ENCODE measurements at places on chromosomes 7 and 10.
A peak's percentile ranks its signal among the peaks of the same experiment; 100 is the strongest.

DNA sequence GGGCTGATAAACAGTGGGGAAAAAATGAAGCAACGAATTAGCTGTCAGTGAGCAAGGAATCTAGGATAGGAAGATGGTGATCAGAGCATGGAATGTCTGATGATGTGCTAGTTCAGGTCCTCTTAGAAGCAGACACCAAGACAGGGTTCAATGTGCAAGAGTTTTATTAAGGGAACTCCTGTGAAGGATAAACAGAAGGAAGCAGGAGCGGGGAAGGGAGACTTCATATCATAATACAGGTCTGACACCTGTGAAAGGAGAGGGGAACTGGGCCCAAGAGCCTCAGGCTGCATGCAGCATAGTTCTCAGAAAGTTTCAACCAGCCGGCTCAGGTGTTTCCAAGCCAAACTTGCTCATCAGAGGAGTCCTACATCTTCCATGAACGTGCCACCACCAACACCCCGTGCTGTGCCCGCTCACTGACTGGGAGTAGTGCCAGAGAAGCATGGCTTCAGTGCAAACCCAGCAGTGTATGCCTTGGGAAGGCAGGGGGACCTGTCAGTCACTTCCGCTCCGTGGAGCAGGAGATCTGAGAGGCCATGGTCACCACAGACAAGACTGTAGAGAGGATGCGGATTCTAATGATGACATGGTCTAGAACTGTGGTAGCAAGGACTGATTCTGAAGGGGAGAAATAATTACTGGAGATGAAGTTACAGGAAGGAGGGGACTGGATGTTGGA is 45.8 kb downstream of the ZNF800 start:
- DNase-seq: no peak

GRCh38 chr7:821688-822087 is 10.6 kb upstream of the SUN1 start:
- DNase-seq: no peak

DNA sequence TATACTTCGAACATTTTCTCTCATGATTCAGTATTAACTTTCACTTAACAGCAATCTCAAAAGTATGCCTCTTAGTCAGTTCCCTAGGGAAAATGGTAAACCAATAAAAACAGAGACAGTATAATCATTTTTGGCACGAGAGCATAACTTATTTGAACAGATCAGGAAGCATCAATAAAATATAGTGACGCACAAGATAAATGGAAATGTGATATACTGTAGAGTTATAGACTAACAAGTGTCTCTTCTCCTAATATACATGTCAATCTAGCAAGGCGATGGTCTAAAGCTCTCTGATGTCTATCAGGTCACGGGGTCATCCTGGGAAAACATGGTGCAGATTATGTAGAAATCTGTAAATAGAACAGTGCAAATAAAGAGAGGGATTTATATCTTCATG is 131.6 kb downstream of the HGF start:
- no peak for DNase-seq

- DNase-seq: peak; percentile 48
Observed at GRCh38 chr10:4127518-4128315, 342.7 kb upstream of the KLF6 start.

- DNase-seq: no peak
Observed at GRCh38 chr10:36182606-36183005, 540.5 kb upstream of the FZD8 start.

DNA sequence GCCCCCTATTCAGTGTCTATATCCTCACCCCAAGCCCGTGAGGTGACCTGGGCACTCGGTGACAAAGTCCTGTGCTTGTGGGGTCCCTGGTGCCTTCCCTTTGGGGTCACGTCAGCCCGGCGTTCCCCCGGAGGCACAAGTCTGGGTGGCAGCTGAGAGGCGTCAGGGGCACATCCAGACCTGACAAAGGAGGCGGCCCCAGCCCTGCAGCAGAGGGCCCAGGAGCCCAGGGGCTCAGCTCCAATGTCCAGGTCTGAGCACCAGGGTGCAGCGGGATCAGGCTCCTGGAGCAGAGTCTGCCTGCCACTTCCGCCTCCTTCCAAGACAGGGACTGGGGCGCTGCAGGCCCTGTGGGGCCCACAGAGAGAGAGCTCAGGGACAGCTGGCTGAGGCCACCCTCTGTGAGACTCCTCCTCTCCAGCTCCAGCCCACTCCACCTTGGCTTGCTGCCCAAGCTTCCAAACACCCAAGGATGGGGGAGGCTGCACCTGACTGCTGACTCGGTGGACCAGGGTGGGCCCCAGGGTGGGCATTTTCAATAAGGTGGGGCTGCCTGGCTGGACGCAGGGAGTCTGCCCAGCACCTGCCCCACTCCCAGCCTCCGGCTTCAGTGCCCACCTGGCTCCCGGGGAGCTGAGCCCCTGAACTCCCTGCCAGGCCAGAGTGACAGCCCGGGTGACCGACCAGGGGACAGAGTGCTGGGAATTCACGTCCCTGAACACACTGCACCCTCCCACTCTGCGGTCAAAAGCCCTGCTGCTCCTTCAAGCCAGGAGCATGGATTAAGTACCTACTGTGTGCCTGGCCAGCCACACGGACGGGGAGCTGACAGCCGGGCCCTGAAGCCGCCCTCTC is 1.0 kb upstream of the KNDC1 start:
- DNase-seq: no peak

GRCh38 chr10:75408911-75409885 is 7.6 kb upstream of the ZNF503 start:
- DNase-seq: peak; percentile 20

GRCh38 chr7:140364819-140365218 is 33.5 kb downstream of the SLC37A3 start:
- DNase-seq: no peak

GRCh38 chr7:66315192-66315591 is 110.1 kb downstream of the TPST1 start:
- DNase-seq: no peak

DNA sequence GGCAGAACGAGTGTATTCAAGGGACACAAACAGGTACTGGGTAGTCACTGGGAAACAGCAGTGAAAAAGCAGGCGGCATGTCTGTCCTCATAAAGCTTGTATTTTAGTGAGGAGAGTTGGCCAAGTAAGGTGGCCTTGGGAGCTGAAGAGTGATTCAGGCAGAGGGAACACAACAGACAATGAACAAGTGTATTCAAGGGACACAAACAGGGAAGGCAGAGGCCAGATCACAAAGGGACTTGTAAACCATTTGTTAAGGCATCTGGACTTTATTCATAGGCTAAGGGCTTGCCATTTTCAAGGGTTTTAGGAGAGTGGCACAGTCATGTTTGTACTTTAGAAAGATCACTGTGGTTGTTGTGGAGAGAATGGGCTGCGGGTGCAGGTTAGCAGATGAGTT is 49.0 kb downstream of the LRMDA start:
- DNase-seq: no peak

- DNase-seq: no peak
Observed at GRCh38 chr10:93186653-93187052, 113.0 kb downstream of the CYP26A1 start.

- DNase-seq: no peak
Observed at GRCh38 chr10:110918643-110919348, at the start of gene BBIP1. TSS of gene BBIP1 (minus strand) at chr10:110919180. CDS start at chr10:110918157, 1,023 bp downstream.

- DNase-seq: no peak
Observed at GRCh38 chr10:17256627-17257026, 28.6 kb downstream of the VIM start.

Data from CD4-positive, alpha-beta T cell treated with Interleukin-4 for 1 hour (primary cell).